ENCODE measurements at places on chromosomes 1 and 21.

- no peak for DNase-seq
These were observed 11.5 kb upstream of the PLD5 start for GRCh38 chr1:242535986-242536385.

GRCh38 chr1:97986041-97987005, 65.5 kb upstream of the DPYD start:
- no peak for DNase-seq

DNA sequence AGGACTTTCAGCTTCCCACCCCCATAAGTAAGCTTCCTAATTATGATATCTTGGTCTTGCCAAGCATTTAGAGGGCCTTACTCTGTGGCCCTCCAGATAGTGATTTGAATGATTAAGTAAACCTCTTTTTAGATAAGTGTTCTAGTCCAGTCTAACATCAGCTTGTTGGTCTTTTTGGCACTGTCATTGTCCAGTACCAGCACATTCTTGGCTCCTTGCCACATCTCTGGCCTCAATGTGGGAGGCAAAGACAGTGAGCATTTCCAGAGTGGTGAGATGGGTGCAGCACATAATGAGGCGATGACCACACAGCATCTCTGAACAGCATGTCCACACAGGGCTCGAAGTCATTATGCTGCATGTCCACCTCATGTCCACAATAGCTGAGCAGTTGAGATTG, 6.1 kb downstream of the CAPZA1 start:
- no peak for DNase-seq

- no peak for DNase-seq
These were observed 33.7 kb downstream of the PLPP3 start for GRCh38 chr1:56545711-56546110.

DNA sequence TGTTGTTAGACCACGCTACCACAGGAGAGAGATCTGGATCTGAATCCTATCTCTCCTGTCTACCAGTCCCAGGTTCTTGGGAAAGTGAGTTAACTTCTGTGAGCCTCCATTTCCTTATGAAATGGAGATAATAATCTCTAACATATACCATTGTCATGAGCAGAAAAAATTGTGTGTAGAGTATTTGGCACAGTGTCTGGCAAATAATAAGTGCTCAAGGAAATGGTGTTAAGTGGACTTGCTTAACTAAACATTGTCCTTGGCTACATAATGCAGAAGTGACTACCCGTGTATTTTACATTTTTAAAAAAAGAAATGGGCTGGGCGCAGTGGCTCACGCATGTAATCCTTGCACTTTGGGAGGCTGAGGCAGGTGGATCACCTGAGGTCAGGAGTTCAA, 217.4 kb downstream of the KCNH1 start:
- no peak for DNase-seq

Measured in NCI-H524 treated with DMSO at 0.1 percent for 48 hours (cell line).